ENCODE measurements at places on chromosomes 6 and 20. TPM values are rescaled to one million over a fixed set of nuclear protein-coding genes. Genes with fewer than 3 reads are reported as not detected.

The OVOL2 gene
- 4.8 TPM for total RNA-seq

The C20orf141 gene
- total RNA-seq = not detected

The RBPJL gene
- not detected for total RNA-seq

The SH3BGRL2 gene
- 14.6 TPM for total RNA-seq

The NKAIN4 gene
- total RNA-seq = 29.7 TPM

The SIM1 gene
- total RNA-seq = 31.8 TPM

The RAET1L gene
- 3.3 TPM for total RNA-seq

The LHFPL5 gene
- 0.47 TPM for total RNA-seq

The PNLDC1 gene
- not detected for total RNA-seq

The SNAI1 gene
- total RNA-seq = 3.7 TPM

The CCDC170 gene
- total RNA-seq = 2.1 TPM

The RAET1G gene
- 0.41 TPM for total RNA-seq

GRCh38 chr6:149544646-149545257 is 1.1 kb downstream of the PPIL4 start:
- DNase-seq = no peak

DNA sequence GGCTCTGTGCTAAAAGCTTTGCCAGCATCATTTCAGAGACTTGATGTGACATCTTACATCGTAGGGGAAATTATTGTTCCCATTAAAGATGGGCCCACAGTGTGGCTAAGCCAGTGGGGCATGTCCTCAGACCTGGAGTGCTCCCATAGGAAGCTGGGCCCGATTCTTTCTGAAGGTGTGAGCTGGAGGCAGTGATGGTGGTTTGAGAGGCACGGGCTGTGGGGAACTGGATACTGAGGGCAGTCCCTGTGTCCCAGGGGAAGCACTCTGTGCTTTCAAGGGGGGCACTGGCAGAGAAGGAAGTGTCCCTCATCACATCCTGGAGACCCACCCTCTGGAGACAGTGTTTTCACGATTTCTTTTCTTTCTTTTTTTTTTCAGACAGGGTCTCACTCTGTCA is 8.6 kb upstream of the FAM110A start:
- DNase-seq = no peak

DNA sequence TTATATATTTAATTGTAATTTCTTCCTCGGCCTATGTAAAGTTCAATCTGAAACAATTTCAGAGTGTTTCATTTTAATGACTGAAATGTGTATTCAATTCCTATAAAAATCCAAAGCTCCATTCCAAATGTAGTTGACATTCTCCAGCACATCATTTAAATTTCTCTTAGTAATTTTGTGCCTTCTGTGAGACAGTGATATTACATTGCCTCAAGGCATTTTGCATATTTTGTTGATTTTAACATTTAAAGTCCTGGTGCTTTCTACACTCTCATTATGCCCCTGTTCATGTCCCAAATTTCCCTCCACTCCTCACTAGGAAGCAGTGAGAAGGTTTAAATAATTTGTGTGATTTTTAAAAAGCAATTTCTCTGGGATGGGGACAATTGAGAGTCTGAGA is 34.1 kb upstream of the THEMIS start:
- DNase-seq = no peak

- no peak for DNase-seq
Measured at GRCh38 chr20:5143851-5144250, 17.0 kb downstream of the CDS2 start.

DNA sequence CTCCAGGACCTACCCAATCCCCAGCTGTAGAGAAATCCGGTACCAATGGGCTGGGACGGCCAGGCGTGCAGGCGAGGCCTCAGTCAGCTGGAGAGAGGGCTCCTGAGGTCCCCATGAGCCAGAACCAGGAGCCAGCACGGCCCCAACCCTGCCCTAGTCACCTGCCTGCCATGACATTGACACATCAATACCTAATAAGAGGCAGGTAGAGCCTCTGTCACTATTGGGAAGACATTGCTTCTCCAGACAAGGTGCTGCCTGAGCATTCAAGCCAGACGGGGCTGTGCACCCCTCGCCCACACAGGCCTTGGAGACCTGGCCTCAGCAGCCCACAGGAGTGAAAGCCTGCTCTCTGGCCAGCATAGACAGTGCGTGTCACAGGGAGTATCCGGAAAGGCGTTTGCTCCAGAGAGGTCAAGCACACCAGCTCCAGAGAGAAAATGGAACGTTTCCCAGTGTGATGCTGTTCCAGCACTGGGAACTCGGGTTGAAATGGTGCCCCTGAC is 3.5 kb downstream of the DLL1 start:
- DNase-seq = no peak

GRCh38 chr6:18087396-18088165 is 34.9 kb downstream of the NHLRC1 start:
- DNase-seq = no peak

DNA sequence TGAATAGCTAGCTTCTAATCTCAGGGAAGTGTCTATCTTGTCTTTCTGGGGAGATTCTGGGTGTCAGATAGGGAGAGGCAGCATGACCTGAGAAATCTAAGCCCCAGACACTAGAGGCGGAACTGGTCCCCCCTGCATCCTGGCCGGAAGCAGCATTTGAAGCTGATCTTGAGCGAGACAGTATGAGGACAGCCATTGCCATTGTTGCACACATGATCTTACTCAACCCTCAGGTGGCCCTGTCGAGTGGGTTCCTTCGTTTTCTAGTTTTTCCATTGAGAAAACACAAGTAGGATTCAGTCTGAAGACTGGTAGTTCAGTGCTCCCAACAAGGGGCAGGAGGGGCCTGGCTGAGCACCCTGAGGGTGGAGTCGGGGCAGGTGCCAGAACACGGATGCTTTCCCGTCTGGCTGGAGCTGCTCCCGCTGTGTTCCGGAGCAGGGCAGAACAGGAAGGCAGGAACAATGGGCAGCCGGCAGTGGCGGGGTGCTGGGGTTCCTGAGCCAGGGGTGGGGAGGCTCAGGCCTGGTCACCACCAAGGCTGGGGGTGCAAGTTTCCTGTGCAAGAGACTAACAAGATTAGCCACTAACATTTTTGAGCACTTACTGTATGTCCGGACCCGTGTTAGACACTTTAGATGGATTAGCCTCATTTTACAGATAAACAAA is 7.9 kb upstream of the SDCBP2 start:
- no peak for DNase-seq

GRCh38 chr20:1403624-1404023 is 10.8 kb upstream of the FKBP1A start:
- DNase-seq = no peak

DNA sequence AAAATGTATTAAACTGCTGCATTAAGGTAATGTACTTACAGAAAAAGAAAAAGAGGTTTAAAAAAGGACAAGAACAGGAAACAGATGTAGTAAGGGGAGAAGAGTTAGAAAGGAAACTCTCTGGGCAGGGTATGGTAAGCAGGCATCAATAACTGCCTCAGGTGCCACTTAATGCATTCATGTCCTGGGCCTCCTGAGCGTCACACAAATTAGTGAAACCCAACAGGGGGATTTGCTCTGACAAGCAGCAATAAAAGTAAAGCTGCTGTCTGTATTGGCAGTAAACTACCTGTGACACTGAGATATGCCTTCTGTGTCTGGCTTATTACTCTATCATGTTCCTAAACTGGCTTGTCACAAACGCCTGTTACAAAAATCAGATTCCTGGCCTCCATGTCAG is 1.5 kb upstream of the EFHC1 start:
- DNase-seq = no peak

- no peak for DNase-seq
Measured at GRCh38 chr6:111926731-111927302, 53.6 kb upstream of the FYN start.

GRCh38 chr20:2814076-2814475 is 711 bp upstream of the C20orf141 start:
- DNase-seq = no peak

DNA sequence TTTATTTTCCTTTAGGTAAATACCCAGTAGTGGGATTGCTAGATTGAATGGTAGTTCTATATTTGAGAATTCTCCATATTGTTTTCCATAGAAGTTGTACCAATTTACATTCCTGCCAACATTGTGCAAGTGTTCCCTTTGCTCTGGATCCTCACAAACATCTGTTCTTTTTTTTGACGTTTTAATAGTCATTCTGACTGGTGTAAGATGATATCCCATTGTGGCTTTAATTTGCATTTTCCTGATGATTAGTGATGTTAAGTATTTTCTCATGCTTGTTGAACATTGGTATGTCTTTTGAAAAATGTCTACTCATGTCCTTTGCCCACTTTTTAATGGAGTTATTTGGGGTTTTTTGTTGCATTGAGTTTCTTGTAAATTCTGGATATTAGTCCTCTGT is 85.6 kb downstream of the UBE3D start:
- DNase-seq = no peak

DNA sequence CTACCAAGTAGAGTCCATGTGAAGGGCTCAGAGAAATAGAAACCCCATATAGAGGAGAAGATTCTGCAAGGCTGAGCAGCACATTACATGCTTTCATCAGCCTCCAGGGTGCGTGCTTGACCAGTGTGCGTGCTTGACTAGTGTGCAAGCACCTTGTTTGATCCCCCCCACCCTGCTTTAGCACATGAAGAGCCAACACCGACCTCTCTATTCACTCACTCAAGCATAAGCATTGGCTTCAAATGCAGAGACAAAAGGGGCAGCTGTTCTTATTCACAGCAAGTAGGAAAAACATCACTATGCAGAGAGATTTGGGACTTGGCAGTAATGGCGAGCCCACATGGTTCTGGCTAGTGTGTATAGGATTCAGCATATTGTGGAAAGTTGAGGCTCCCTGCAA is 278.7 kb upstream of the RNF217 start:
- DNase-seq = no peak

GRCh38 chr6:120876424-120876823 is 457.9 kb downstream of the TBC1D32 start:
- DNase-seq = no peak

DNA sequence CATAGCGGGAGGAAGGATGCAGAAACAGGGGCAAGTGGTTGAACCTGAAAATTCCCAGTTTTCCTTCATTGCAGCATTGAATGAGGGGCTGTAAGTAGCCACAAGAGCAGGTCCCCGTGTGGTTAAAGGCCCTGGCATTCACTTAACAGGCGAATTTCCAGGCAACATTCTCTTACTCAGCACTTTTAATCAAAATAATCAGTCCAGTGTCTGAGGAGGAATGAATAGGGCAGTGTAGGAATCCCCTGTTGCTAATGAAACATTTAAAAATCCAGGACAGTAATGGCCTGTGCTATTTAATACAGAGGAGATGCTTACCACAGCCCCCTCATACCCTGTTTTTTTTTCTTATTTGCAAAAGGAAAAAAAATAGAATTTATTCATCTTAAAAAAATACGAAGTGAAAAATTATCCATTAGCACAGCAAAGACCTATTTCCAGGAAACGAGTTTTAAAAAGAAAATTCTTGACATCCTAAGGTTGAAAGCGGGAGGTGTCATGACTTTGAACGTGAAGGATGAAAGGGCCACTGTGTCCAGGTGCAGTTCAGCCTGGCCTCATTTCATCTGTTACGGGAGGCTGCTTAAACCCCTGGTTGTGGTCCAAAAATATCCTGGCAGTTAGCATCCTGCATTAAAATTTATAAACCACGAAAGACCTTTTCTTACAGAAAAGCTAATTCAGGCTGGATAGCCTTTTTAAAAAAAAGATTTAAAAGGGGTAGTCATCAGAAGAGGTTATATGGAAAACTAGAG is 20.2 kb downstream of the MYLK4 start:
- DNase-seq = no peak

GRCh38 chr6:36249536-36249935 is 20.3 kb upstream of the PNPLA1 start:
- no peak for DNase-seq

- no peak for DNase-seq
Measured at GRCh38 chr6:11486051-11486450, 51.5 kb upstream of the TMEM170B start.
